Bronchial epithelial cell (primary cell): ENCODE measurements at places on chromosomes 6 and 20. TPM values are rescaled to one million over a fixed set of nuclear protein-coding genes. Genes with fewer than 3 reads are reported as not detected.

GRCh38 chr6:169583886-169584541 lies 117.8 kb downstream of the WDR27 start:
- DNase-seq: no peak

Gene RNF39
- total RNA-seq: 1.6 and 1.7 TPM in 2 replicates

Gene CST9L
- not detected in 2 replicates for total RNA-seq

Gene SMPDL3A
- total RNA-seq: 6.0 and 7.4 TPM in 2 replicates

GRCh38 chr20:47557218-47557617 lies 55.5 kb downstream of the NCOA3 start:
- no peak for DNase-seq

GRCh38 chr6:164097551-164098398 lies 683.3 kb downstream of the QKI start:
- peak; percentile 51 for DNase-seq

- DNase-seq: no peak
Measured at GRCh38 chr20:3082306-3082951, 2.1 kb downstream of the AVP start.

DNA sequence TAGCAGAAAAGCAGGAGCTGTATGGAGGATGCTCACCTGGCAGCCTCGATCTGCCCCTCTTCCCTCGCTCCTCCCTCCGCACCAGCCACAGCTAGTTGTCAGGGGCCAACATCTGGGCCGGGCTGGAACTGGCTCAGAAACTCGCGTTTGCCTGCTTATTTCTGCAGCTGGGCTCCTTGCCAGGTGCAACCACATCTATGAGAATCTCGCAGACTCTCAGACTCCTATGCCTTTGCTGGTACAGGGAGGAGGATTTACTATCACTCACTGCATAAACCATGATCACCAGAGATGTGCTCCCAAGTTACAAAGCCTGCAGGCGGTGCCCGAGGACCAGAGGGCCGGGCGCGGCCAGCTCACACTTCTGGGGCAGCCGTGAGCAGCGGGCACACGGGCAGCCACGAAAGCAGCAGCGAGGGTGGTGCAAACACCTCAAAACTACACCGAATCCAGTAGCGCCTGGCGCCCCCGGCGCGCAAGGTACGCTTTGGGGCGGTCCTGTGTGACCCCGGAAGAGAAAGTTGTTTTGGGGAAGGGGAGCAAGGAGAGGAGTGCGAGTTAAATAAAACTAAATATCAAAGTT lies 577 bp upstream of the LRRC1 start:
- peak; percentile 63 for DNase-seq

Gene MRAP2
- 0.13 and 0.26 TPM in 2 replicates for total RNA-seq

Gene BPIFB4
- not detected in 2 replicates for total RNA-seq

Gene MROH8
- total RNA-seq: under 0.01 and 0.13 TPM in 2 replicates

- peak; percentile 84 for DNase-seq
Measured at GRCh38 chr20:41072190-41072863, 43.7 kb downstream of the TOP1 start.

Gene FAM83C
- total RNA-seq: 0.26 and 0.64 TPM in 2 replicates

GRCh38 chr20:3027987-3028386 lies 15.4 kb upstream of the GNRH2 start:
- no peak for DNase-seq

Gene BMP6
- 2.3 and 2.6 TPM in 2 replicates for total RNA-seq

Gene OR2H2
- not detected in 2 replicates for total RNA-seq

GRCh38 chr6:112690497-112691202 lies 343.5 kb downstream of the RFPL4B start:
- DNase-seq: peak; percentile 63

DNA sequence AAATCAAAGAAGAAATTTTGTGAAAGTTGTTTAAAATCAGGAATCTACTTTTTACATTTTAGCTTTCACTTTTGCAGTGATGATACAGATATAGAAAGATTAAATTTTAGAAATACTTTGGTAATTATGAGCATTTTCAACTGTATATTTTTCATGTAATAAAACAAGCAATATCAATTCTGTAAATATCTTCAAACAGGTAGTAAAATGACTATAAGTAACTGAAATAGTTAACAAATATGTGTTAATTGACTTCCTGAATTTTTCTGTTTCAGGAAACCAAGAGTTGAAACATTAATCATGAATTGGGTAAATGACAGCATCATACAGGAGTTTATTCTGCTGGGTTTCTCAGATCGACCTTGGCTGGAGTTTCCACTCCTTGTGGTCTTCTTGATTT lies at the start of gene OR2B6:
Gene OR2B6 (plus strand): TSS at position 301 of the 400 bp plus-strand sequence. CDS start 0 bp downstream, at position 301.
- DNase-seq: no peak

DNA sequence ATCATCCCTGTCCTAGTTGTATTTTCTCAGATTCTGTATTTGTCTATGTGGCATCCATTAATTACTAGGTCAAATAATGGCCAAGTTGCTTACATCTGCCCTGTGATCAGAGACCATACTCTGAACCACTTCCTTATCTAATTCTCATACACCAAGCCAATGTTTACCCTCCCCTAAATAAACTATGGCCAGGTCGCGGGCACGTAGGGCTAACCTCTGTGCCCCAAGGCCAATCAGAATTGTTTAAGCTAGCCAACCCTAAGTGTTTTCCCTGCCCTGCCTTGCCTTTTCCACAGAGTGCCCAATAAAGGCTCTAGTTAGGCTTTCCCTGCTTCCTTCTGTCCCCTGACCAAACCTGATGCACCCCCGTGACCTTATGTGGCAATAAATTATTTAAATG lies 2.8 kb upstream of the CALHM4 start:
- no peak for DNase-seq

DNA sequence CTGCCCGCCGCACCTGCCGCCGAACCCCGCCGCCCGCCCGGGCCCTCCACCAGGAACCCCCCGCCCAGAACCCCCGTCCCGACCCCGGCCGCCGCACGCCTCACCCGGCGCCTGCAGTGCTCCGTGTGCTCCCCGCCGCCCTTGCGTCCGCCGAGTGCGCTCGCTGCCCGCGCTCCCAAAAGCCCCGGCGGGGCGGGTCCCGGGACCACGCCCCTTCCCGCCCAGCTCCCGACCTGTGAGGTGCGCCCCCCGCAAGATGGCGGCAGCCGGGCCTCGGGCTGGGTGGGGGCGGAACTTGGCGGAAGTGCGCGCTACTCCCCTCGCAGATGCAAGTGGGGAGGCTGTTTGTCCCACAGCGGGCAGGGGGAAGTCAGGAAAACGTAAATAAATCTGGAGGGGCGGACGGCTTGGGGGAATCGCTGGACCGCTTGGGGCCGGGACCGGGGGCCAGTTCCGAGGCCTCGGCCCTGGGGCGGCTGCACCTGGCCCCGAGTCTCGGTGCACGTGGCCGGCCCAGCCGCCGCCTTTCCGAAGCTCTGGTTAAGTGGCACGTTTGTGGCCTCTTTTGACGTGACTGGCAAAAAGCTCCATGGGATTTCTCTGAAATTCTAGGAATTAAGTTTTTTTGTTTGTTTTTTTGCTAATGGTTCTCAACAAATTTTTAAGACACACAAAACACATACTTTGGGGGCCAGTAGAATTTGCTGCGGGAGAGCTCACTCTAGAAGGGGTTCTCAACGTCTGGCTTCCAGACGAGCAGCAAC lies at the start of gene EZR:
Gene EZR (minus strand): TSS at position 156 of the 764 bp plus-strand sequence. CDS start 1,275 bp downstream, outside the sequence.
- DNase-seq: peak; percentile 65
